ENCODE measurements at places on chromosomes 5 and 9.

DNA sequence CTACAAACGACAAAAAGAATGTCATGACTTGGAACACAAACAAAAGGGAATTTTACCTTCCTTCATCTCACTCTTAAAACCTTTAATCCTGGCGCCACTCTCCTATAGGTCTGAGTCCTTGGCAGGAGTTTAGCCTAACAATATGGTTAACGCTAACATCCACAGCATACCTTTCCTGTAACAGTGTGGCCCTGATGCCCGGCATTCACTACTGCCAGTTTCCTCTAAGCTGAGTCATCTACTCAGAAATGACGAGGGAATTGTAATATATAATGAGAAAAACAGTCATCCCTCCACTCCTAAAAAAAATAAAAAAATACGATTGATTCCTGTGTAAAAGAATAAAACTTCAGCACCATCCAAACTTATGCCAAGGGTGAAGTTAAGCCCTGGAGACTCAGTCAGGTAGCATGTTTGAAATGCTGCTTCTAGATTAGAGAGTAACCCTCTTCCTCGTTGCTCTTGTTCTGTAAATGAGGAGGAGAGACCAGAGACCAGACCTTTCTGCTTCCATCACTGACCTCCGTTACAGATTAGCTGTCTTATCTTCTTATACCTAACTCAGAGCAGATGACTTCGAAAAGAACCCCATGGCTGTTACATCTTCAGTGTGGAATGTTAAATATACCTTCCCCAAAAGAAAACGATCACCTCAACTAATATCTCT, 37.4 kb downstream of the CCDC125 start:
- no peak for DNase-seq

DNA sequence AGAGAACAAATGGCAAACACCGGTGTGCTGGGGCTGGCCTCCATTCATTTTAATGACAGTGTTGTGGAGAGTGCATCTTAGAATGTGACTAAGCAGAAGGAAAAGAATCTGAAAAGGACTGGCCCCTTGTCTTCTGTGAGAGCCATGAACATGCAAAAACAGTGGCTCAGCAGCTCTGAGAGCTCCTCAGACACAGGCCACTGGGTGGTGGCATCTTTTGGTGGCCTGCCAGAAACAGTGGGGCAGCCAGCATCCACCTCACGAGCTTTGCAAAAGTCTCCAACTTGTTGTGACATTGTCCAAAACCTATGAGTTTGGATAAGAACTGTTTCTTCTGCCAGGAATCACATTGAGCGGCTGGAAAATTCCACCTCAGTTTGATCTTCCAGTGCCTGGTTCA, 233.4 kb downstream of the NR3C1 start:
- DNase-seq, result no peak

- no peak for DNase-seq
These were observed 40.7 kb downstream of the SPTAN1 start for GRCh38 chr9:128593039-128593438.

- no peak for DNase-seq
These were observed 61.7 kb upstream of the SHB start for GRCh38 chr9:38130724-38131123.

DNA sequence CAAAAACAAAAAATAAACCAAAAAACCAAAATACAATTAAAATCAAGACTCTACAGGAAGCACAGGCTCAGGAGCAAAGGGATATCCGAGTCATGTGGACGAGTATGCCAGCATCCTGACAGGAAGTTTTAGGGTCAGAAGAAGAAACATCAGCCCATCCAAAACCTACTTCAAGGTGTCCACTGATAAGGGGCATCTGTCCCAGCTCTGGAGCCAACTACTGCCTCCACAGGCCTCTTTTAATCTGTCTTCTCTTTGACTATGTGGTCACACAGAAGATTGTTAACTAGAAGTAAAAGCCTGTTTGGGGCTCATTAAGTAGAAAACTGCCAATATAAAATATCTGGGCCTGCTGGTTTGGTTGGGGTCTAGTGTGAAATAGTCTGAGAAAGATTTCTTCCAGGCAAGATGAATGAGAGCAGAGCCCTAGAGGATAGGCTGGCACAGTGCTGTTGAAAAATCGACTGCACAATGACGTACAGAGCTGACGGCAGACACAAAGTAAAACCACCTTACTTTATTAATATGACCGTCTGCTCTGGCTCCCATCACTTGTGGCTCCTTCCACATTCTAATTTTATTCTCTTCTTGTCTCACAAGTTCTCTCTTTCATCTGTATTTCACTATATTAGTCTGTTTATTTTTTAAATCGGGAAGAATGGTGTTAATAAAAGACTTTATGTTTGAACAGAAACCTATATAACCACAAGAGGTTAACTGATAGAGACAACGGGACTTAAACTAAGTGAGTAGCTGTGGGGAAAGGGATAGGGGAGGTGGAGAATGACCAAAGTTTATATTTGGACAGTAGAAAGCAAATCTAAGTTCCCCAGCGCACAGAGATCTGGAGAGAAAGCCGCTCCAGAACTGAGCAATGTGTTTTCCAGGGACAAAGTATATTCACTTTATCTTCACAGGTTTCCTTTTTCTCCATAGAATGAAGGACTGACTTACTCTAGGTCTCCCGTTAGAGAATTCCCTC, 22.9 kb upstream of the MSH3 start:
- DNase-seq, result no peak

- DNase-seq, result no peak
These were observed 489.3 kb downstream of the TLE4 start for GRCh38 chr9:80061096-80061495.

GRCh38 chr9:137128862-137129455, 10.0 kb upstream of the GRIN1 start:
- DNase-seq, result no peak

DNA sequence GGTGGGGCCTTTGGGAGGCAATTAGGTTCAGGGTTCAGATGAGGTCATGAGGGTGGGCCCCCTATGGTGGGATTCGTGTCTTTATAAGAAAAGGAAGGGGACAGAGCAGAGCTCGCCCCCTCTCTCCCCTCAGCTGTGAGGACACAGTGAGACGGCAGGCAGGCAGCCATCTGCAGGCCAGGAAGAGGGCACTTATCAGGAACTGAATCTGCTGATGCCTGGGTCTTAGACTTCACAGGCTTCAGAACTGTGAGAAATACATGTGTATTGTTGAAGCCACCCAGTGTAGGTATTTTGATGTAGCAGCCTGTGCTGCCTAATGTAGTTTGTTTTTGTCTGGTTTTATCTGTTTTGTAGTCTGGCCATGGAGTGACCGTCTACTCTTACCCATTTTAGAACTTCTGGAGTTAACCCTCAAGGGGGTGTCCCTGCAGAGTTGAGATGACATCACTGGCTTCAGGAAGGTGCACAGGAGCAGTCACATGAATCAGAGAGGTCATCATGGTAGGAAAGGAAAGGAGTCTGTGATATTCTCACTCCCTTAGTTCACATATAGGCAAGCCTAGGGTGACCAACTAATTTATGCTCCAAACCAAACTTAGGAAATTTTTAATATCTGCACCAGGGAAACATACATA, 71.0 kb downstream of the LRRC70 start:
- no peak for DNase-seq

DNA sequence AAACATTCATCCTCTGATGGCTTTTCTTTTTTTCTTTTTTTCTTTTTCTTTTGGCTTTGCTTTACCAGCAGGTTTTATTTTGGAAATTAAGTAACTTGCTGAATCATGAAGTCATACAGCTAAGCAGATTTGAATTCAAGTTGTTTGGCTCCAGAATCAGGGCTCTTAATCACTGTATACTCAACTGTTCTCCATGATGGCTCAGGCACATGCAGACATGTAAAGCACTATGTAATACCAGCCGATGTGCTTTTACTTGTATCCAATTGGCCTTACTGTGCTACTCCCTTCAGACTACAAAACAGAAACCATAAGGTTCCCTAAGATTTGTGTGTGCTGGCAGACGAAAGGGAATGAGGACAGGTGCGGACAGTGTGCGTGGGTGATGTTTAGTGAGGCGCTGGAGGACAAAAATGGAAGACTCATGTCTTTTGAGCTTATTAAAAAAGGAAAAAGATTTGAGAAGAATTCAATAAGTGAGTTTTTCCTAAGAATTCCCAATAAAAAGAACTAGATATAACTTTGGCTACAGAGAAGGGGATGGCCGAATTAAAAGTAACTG, 44.7 kb upstream of the OTP start:
- no peak for DNase-seq

- no peak for DNase-seq
These were observed 133.7 kb upstream of the EPB41L4A start for GRCh38 chr5:112552791-112553190.

GRCh38 chr5:109743041-109743531, 53.4 kb downstream of the MAN2A1 start:
- DNase-seq, result no peak

- DNase-seq, result no peak
These were observed 88.6 kb upstream of the FANCC start for GRCh38 chr9:95406121-95406520.

GRCh38 chr9:3244963-3245653, 280.7 kb downstream of the RFX3 start:
- DNase-seq, result no peak

DNA sequence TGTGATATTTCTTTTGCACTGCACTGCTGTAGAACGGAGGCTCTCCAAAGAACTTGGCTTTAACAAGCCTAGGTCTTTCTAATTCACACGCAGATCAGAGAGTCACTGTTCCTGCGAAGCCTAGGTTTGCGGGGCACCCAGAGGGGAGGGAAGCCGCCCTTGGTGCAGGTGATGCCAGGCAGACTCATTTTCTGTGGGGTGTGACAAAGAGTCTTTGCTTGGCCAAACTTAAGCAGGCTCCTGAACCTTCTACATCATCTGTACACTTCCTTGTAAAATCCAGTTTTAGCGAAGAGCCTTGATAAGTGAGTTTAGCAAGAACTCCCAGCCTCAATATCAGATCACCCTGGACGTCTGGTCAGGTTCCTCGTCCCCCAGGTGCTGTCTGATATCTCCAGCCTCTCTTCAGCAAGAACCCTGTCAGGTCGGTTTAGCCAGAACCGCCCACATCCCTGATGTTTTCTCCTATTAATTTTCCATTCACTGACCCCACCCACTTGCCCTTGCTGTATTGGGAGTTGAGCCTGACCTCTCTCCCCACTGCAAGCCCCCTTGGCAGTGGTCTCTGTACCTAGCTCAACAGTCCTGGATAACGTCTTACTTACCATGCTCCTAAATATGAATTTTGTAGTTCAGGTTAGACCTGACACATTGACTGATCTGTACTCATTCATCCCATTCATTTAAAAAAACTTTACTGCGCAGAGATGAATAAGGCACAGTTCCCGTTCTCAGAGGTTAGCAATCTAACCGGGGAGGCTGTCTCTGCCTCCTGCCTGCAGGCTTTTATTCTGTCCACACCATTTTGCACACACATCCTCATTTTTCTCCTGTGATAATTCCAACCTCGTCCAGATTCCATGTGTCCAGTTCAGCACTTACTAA, 880 bp upstream of the UBAC1 start:
- DNase-seq, result no peak

DNA sequence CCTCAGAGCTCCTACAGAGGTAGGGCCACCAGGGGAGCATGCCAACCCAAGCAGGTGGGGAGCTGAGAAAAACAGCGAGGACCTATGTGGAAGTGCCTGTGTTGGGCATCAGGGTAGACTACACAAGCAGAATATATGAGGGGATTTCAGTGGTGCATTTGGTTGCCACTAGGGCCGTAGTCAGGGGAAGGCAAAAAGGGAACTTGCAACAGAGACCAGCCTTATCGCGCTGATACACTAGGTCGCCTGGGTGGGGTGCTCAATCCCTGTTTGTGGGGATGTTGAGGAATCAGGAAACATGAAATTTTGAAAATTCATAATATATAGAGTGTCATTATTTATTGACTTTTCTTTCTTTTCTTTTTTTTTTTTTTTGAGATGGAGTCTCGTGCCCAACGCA, 370.9 kb upstream of the PRR16 start:
- DNase-seq, result no peak

DNA sequence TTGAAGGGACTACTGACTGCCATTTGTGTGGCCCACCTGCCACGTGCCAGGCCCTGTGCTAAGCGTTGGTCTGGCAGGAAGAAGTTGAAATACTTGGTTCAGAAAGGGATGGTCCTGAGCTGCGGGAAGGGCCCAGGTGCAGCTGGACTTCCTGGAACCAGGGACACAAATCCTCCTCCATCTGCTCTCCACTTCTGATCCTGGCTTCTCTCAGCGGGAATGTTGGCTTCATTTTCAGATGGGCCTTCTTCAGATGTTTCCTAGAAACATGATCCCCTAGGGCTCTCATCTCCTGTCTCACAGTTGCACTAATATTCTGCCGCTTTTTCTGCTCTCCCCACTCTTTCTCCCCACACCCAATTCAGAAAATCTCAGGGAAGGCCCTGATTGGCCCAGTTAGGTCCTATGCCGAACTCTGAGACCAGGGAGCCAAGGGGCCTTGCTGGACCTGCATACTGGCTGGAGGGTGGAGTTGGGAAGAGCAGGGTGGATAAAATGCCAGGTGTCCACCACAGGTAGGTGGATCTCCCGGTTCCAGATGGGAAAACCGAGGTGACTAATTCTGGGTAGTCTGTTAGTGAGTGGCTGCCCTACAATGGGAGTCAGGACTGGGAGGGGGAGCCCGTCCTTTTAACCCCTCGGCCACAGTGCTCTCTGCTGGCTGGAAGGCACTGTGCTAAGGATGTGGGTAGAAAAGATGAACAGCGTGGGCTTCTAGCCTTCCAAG, 19.4 kb downstream of the PSAT1 start:
- no peak for DNase-seq

GRCh38 chr9:80163889-80164288, 592.1 kb downstream of the TLE4 start:
- no peak for DNase-seq

All from activated CD4-positive, CD25-positive, alpha-beta regulatory T cell (primary cell).